ENCODE measurements at places on chromosomes 16 and 17.

DNA sequence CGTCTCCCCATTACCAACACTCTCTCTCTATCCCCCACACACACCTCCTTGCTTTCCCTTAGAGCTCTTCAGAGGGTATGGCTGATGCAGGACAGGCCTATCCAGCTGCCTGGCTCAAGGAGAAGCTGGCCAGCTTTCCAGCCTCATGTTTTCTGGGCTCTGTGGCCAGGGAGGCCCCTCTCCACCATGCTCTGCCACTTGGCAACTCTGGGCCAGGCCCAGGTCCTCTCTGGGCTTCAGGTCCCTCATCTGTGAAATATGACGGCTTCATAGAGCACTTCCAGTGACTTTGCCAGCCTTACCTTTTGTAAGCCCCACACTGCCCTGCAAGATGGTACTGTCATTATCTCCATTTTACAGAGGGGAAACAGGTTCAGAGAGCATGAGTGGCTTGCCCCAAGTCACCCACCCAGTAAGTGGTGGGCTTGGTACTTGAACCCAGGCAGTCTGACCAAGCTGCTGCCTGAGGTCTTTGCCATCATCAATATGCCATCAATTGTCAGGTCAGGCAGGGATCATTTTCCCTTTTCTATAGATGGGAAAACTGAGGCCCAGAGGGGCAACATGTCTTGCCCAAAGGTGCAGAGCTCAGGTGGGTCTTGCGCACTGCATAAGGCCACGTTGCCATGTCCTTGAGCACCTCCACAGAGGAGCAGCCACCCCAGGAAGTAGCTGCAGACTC lies 548 bp upstream of the ADGRG5 start:
- no peak for DNase-seq

DNA sequence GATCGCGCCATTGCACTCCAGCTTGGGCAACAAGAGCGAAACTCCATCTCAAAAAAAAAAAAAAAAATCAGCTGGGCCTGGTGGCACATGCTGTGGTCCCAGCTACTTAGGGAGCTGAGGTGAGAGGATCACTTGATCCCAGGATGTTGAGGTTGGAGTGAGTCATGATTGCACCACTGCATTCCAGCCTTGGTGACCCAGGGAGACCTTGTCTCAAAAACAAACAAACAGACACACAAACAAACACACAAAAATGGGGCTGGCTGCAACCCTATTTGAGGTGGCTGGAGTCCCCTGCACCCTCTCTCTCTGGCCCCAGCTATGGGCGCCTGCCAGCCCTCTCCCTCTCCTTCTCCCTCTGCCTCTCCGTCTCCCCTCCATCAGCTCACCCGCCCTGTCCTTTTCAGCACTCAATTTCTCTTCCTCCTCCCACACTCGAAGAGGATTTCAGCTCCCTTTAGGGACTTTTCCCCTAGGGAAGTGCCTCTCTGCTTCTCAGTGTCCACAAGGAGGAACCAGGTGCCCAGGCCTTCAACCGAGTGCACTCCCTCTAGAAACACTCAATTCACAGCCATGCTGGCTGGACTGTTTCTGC lies 17.5 kb upstream of the TFAP4 start:
- DNase-seq: no peak

DNA sequence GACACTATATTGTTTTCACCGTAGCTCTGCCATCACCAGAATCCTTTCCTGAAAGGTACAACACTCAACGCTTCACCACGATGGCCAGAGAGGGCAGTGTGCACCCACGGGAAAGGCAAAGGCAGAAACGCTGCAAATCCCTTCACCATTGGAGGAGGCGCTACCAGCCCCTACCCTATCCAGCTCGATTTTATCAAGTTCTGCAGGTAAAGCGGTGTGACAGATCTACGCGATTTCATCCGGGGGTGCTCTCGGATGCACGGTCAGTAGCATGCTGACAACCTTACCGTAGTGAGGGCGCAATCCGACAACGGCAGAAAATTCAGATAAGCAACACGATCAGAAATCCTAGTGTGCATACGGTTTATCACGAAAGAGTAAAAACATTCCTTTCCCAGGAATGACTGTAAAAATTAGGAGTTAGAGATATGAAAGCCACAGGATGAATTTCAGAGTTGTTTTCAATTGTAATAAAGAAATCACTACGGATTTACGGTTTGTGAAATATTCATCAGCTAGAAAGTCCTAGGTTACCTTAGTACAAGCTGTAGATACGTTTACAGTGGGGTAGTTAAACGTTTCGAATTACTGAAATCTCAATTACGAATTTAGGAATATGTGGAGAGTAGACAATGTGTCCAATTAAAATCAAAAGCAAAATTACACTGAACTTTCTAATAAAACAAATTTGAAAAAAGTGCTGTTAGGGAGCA lies 1.8 kb downstream of the NETO2 start:
- peak; percentile 71 for DNase-seq

DNA sequence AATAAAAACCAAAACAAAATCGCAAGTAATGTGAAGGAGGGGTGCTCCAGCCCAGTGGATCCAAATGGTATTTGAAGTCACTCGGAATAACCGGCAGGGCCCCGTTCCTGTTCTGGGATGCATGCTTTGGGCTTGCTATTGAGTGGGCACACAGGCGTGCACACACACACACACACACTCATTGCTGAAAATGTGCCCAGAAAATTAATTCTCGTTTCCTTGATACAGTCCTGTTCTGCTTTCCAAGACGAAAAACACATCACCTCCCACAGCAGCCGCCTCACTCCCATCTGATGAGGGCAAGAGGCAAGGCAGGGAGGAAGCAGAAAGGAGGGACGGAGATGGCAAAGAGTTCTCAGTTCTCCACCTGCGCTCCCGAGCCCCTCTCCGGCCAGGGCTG lies 62.2 kb upstream of the SDK2 start:
- DNase-seq: no peak

DNA sequence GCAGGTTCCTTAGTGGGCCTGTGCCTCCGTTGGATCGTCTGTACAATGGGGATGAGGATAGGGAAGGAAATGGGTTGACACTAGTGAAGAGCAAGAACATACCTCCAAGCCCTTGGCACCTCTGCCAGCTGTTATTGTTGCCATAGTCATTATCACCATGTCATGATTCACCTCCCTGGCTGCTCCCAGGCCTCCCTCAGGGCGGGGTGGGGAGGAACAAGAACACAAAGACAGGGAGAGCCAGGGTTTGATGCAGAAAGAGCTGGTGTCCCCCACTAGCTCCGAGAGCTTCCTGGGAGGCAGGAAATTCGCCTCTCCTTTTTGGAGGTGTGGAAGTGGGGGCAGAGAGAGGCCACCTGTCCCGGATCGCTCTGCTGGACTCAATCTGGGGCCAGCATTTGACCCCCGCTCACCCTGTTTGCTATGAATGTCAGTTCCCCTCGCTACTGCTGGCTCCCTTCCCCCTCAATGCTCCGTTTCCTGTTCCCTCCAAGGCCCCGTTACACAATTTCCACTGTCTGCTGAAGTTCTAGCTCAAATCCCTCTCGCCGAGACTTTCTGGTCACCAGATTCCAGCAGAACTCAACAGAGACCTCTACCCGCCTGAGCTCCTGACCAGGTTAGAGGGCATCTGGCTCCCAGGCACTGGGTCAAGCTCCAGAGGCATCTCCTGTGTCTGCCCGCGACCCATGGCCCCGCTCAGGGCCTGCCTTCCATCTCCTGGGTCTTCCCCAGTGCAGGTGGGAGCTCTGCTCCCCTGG lies 9.1 kb downstream of the TIMP2 start:
- DNase-seq: no peak

- no peak for DNase-seq
Measured at GRCh38 chr17:3724378-3725077, 825 bp downstream of the HASPIN start.

DNA sequence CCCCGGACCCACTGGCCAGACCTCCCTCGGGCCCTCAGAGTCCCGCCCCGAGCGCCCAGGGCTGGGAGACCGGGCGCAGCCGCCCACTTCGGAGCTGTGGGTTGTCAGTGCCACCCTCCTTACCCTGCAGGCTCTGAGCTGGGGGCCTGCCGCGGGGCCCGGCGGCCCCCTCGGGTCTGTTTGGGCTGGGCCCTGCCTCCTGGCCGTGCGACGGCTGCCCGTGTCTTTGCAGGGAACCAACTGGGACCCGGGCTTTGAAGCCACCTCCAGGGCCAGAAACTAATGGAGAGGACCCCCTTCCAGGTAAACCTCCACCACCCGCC lies 443 bp downstream of the TEDC2 start:
- no peak for DNase-seq

GRCh38 chr17:43789482-43789881 lies 9.2 kb downstream of the CFAP97D1 start:
- no peak for DNase-seq

DNA sequence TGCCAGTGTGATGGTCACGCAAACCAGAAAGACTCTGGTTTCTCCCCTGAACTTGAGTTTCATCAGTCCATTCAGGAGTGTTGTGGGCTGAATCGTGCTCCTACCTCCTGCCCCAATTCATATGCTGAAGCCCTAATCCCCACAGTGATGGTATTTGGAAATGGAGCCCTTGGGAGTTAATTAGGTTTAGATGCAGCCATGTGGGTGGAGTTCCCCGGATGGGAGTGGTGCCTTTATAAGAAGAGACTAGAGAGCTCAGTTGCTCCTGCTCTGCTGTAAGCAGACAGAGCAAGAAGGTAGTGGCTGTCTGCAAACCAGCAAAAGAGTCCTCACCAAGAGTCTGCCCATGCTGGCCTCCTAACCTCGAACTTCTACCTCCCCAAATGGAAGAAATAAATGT lies 160.3 kb upstream of the DYNLRB2 start:
- DNase-seq: no peak

DNA sequence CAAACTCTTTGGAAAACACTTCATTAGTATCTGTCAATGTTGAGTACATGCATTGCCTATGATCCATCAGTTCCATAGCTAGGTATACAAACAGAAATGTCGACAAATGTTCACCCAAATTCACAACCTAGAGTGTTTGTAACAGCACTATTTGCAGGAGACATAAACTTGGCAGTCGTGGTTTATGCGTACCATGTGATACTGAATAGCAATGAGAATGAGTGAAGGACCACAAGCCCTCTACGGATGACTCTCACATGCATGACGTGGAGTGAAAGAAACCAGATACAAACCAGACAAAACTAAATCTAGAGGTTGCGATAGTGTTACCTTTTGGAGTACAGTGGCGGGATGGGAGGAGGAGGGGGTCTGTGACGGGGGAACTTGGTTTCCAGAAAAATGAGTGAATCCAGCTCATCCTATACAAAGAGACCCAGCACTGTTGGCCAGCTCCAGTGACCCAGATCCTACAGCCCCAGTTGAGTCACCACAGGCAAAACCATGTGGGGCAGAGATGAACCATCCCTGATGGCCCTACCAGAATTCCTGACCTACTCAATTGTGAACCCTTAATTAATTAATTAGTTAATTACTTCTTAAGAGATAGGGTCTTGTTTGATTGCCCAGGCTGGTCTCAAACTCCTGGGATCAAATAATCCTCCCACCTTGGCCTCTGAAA lies 15.9 kb upstream of the ULK2 start:
- DNase-seq: no peak

GRCh38 chr17:46809110-46809571 lies 9.4 kb downstream of the WNT3 start:
- no peak for DNase-seq

GRCh38 chr16:77435272-77435820 lies 512 bp upstream of the ADAMTS18 start:
- DNase-seq: no peak

DNA sequence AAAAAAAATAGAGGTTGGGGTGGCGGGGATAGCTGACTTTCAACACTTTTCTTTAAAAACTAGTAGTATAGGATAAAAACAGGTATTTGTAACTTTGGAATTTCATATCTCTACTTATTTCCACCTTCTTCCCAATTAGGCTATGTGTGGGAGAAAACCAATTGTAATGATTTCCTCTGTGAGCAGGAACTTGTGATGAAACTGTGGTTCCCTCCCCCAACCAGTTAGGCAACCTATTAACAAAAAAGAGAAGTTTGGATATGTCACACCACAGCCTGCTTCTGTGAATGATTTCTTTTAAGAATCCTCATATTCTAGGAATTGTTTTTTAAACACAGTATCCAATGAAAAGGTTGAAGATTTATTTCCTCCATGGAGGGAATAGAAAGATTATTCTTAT lies 1.9 kb downstream of the IGSF6 start:
- DNase-seq: peak; percentile 24

GRCh38 chr16:20598832-20599469 lies 22.8 kb upstream of the ACSM2B start:
- no peak for DNase-seq

DNA sequence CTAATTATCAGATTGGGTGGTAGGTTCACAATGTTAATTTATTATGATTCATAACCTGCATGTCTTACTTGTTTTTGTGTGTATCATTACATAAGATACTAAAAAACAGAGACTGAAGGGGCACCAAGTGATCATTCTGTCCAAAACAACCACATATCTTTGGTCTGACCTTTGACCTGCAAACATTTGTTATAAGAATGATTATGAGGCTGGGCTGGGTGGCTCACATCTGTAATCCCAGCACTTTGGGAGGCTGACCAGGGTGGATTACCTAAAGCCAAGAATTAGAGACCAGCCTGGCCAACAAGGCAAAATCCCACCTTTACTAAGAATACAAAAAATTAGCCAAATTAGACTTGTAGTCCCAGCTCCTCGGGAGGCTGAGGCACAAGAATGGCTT lies 116.4 kb downstream of the SPAG9 start:
- no peak for DNase-seq

DNA sequence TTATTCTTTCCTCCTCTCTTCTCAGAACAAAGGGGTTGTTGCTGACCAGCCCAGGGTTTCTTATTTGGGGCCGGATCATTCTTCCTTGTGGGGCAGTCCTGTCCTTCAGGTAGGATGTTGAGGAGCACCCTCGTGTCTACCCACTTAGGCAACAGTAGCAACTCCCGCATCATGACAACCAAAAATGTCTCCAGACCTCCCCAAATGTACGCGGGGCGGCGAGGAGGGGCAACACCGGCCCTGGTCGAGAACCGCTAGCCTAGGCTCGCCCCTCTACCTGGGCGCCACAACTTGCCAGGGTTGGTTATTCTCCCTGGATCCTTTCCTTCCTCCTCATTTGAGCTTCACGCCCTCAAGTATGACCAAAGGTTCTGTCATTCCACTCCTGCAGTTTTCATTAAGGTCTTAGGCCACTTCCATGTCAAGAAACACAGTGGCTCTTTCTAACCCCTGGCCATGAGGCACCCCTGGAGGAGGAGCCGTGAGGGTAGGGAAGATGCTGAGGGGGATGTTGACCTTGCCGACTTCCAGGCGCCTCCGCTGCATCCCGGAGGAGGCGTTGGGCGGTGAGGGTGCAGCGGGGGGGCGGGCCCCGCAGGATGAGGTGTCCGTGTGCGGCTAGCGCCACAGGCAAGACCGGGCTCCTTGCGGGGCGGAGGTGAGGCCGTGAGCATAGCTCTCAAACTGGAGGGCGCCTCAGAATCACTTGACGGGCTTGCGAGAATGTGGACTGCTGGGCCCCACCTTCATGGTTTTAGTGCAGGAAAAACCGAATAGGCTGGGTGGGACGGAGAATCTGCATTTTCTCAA lies 712 bp upstream of the SPECC1 start:
- DNase-seq: no peak

DNA sequence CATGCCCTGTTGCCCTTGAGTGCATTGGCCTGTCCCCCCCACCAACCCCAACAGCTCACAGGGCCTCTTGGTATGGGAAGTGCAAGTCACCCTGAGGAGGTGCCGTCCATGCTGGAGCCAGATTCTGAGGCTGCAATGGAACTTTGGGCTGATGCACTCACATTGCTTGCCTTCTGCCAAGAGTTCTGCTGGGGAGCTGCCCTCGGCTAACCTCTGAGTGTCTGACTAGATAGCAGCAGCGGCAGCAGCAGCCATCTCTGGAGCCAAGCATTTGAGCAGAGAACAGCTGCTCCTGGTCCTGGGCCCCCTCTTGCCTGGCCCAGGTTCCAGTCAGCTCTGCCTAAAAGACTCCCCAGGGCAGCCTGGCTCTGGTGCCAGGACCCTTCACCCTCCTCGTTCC lies 61.5 kb downstream of the GNAO1 start:
- DNase-seq: no peak

- no peak for DNase-seq
Measured at GRCh38 chr17:16988749-16989229, 16.9 kb upstream of the TNFRSF13B start.
